ENCODE measurements at places on chromosomes 3 and 15. TPM values are rescaled to one million over a fixed set of nuclear protein-coding genes. Genes with fewer than 3 reads are reported as not detected.

Gene GPR15
- total RNA-seq, result not detected

Gene ECE2
- total RNA-seq, result not detected

Gene GDPGP1
- total RNA-seq, result 7.6 TPM

Gene CCR9
- not detected for total RNA-seq

Gene CLDN16
- total RNA-seq, result 0.20 TPM

Gene GALNT15
- total RNA-seq, result not detected

Gene KNL1
- 16.2 TPM for total RNA-seq

Gene EFCC1
- total RNA-seq, result 0.24 TPM

Gene CCDC54
- total RNA-seq, result not detected

Gene UACA
- total RNA-seq, result 59.9 TPM

Gene EXD1
- total RNA-seq, result 0.70 TPM

Gene GPR156
- 3.0 TPM for total RNA-seq

Gene C3orf49
- total RNA-seq, result not detected

Gene SEMA3G
- total RNA-seq, result 1.4 TPM

Gene KNG1
- total RNA-seq, result not detected

Gene IREB2
- total RNA-seq, result 48.8 TPM

Gene KLF15
- total RNA-seq, result 0.65 TPM

Gene INKA1
- total RNA-seq, result 0.40 TPM

Gene SPPL2A
- total RNA-seq, result 75.4 TPM

Gene PIK3CB
- total RNA-seq, result 41.9 TPM

Gene SPINT1
- total RNA-seq, result 180 TPM

Gene PLA2G4E
- total RNA-seq, result not detected

Gene ZNF106
- total RNA-seq, result 60.1 TPM

Gene WDR93
- total RNA-seq, result 1.8 TPM

Gene C3orf22
- not detected for total RNA-seq

Gene SLC30A4
- 2.7 TPM for total RNA-seq

Gene CFAP100
- total RNA-seq, result not detected

Gene CSPG4
- total RNA-seq, result 2.6 TPM

Gene NUDT16
- 19.4 TPM for total RNA-seq

Gene ARRDC4
- 5.7 TPM for total RNA-seq

Gene GOLGA6D
- not detected for total RNA-seq

Gene LSAMP
- not detected for total RNA-seq

Gene RUVBL1
- total RNA-seq, result 91.4 TPM

Gene PAK6
- total RNA-seq, result 10.7 TPM

Gene SYNM
- total RNA-seq, result 2.4 TPM

Gene LRRC34
- total RNA-seq, result 9.6 TPM

Gene GP9
- total RNA-seq, result not detected

Gene RETNLB
- total RNA-seq, result not detected

Gene ARHGAP31
- 0.48 TPM for total RNA-seq

Gene PRR20G
- not detected for total RNA-seq

Gene ZDHHC23
- 20.9 TPM for total RNA-seq

Gene SMAD6
- 10.6 TPM for total RNA-seq

Gene DGKG
- 9.8 TPM for total RNA-seq

Gene FBXW12
- total RNA-seq, result not detected

Gene AADACL2
- total RNA-seq, result not detected

Gene COL6A5
- not detected for total RNA-seq

Gene TMEM207
- not detected for total RNA-seq

Measured in PC-9 (cell line).